Stimulated activated CD8-positive, alpha-beta memory T cell treated with anti-CD3 and anti-CD28 coated beads, Interleukin-15, amount 100 ng/mL, for 4 hours (primary cell): ENCODE measurements at places on chromosomes 7 and 10.

- DNase-seq, result no peak
Measured at GRCh38 chr10:45809837-45810236, 37.5 kb downstream of the AGAP4 start.

- no peak for DNase-seq
Measured at GRCh38 chr7:150945171-150945852, 32.8 kb downstream of the KCNH2 start.

DNA sequence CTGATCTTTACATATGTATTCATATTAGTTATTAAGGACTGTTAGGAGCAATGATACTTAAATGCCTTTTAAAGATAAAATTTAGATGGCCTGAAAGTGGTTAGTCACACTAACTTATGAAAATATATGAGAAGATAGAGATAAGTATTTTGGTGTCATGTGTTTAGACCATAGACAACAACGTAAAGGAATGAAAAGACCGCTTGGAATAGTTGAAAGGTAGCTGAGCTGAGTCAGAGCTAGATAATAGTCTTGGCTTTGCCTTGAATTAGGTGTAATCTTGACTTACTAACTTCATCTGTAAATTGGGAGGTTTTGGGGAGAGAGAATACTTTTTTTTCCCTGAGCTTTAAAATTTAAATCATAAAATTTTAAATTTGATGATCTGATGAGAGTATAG is 127.0 kb downstream of the LYZL1 start:
- no peak for DNase-seq

GRCh38 chr10:51183783-51184182 is 109.5 kb downstream of the PRKG1 start:
- DNase-seq, result no peak

DNA sequence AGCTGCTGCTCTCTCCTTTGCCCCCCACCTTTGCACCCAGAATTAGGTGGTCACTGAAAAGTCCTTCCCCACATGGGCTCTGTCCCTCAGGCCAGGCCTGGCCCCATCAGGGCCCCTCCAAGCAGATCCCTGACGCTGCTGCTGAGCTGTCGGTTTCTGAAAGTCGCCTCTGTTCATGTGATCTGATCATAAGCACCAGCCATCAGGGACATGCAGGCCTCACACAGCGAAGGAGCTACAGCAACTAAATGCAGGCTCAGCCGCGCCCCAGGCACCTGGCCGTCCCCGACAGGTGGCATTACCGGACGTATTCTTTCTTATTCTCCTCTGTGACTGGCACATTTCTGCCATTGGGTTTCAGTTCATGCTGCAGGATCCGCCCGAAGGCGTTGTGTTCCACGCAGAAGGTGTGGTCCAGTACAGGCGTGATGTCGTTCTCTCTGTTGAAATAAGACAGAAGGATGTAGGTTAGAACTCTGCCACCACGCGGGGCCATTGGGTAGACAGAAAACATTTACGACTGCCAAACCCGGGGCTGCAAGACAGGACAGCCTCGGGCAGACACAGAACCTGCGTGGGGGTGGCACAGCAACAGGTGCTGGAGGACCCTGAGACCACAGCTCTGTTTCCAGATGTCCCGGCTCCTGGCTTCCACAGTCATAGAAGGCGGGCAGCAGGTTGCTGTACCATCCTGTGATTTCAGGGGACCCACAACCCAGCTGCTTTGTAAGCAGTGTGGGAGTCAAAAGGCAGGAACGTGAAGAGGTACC is 105.6 kb downstream of the SMURF1 start:
- no peak for DNase-seq

DNA sequence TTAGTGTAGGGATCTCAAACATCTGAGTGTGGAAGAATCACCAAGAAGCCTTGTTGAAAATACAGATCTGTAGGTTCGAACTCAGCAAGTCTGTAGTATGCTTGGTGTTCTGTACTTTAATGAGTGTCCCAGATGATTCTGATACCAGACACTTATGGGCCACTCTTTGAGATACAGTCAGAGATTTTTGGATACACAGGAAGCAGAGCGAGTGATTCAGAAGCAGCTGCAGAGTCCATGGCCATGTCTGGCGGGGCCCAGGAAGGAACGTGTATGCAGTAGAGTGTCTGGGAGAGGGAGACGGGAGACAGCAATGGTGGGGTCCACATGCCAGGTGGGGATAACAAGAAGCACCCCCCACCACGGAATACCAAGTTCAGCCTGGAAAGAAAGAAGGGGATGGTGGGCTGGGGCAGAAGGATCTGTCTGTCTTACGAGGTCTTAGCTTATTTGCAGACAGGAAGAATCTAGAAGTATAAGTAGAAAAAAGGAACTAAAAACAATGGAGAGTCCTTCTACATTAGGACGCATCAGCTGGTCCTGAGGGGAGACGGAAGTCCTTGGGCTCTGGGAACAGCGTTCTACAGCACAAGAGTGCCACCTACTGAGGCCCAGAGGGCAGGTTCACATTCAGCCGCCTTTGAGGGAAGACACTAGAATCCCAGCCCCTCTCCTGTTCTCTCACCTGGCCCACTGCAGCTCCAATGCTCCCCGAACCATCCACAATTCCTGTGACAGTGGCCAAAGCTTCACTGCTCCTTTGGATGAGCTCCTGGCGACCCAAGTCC is 55.4 kb downstream of the SLC37A3 start:
- no peak for DNase-seq

GRCh38 chr10:124229989-124230634 is 136.7 kb upstream of the CHST15 start:
- DNase-seq, result no peak

GRCh38 chr7:99860281-99861127 is 16.3 kb downstream of the OR2AE1 start:
- DNase-seq, result no peak

- no peak for DNase-seq
Measured at GRCh38 chr7:103967401-103967800, 22.1 kb downstream of the RELN start.

GRCh38 chr10:84089162-84089561 is 50.1 kb upstream of the GHITM start:
- DNase-seq, result no peak

GRCh38 chr7:94471604-94472003 is 38.0 kb upstream of the CASD1 start:
- DNase-seq, result no peak

- DNase-seq, result no peak
Measured at GRCh38 chr10:102167861-102168260, 15.7 kb downstream of the NOLC1 start.

DNA sequence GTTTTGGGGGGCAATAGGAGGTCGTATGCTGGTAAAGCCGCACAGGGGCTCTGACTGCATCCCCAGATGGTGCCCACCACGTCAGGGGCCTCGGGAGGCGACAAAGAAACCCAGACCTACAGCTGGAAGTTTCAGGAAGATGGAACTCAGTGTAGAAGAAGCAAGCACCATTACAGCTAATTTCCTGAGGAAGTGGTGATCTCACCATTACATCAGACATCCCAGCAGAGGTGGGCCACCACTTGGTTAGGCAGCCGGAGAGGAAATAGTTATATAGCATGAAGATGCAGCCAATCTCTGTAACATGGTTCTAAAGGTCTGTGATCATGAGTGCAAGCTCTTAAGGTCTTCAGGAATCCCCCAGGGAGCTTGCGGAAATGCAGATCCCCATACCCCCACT is 127.3 kb upstream of the PCBD1 start:
- no peak for DNase-seq

DNA sequence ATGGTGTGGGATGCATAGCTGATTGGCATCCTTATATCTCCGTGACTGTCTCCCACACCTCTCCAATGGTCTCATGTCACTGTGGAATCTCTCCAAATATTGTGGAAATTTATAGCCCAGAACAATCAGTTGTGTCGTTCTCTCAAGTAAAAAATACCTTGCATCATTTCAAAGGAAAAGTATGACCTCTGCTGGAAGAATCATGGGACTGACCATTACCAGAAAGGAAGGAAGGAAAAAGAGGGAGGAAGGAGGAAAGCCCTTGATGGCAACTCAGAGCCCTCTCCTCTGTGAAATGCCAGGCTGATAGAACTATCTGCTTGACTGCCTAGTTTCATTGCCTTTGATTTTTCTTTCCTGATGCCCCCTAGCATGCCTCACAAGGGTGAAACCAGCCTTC is 76.3 kb downstream of the FOXI2 start:
- no peak for DNase-seq

DNA sequence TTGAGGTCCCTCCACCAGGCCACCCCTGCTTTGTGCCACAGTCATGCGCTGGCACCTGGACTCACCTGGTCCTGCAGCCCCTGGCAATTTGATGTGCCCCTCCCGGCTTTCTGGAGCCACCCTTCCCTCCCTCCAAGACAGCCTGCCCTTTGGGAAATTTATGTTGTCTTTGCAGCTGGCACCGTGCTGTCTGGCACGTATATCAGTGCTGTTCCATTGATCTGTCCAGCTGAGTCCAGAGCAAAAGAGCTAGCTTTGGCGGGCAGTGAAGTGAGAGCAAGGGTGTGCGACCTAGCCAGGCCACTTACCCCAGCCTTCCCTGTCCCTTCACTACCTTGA is 5.7 kb downstream of the RARRES2 start:
- DNase-seq, result no peak

GRCh38 chr7:105388356-105389087 is at the start of gene SRPK2:
Gene SRPK2 (minus strand): TSS chr7:105388921.
- DNase-seq, result peak; percentile 42

DNA sequence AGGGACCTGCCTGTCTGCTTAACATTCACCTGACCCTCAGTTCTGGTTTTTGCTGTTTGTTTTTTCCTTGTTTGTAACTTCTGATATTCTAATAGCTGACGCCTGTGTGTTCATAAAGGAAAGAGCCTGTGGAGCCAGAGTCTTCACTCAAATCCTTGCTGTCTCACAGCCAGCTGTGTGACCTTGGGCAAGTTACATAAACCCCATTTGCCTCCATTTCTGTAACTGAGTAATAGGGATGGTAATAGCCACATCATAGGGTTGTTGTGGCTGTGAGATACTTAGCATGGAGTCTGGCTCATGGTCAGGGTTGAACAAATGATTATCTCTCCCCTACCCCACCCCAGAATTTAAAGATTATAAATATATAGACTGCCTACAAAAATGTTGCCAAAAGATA is 27.0 kb downstream of the WBP1L start:
- no peak for DNase-seq

- no peak for DNase-seq
Measured at GRCh38 chr7:39294022-39294421, 272.2 kb upstream of the YAE1 start.

DNA sequence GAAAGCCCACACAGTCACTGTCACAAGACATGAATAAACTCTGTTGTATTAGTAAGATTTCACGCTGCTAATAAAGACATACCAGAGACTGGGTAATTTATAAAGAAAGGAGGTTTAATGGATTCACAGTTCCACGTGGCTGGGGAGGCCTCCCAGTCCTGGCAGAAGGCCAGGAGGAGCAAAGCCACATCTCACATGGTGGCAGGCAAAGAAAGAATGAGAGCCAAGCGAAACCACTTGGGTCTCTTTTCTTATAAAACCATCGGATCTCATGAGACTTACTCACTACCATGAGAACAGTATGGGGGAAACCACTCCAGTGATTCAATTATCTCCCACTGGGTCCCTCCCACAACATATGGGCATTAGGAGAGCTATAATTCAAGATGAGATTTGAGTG is 110.2 kb downstream of the ST8SIA6 start:
- DNase-seq, result no peak
